CD4-positive, alpha-beta T cell treated with Interleukin-17A for 1 hour (primary cell): ENCODE measurements at places on chromosomes 6 and 20.

DNA sequence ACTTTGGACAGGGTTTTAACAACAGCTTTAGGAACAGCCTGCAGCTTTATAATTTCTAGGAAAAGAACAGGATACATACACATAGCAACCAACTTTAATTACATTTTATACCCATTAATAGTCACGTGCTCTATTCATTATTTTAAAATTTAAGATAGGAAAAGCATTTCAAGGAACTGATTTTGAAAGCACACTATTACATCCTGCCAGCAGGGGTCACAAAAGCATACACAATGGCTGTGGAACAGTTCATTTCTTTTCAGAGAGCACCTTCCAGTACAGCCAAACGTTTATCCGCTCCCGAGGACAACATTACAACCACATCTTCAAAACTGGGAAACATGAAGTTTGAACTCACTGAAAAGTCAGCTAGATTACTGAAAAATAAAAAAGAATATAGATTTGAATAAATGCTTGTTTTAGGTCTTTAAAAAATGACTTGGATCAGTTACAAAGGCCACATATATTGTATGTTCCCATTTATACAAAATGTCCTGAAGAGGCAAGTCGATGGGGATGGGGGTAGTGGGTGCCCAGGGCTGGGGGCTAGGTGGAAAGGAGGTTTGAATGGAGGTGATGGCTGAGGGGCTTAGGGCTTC, 104.6 kb upstream of the EXOC2 start:
- peak; percentile 45 for DNase-seq

GRCh38 chr20:19098806-19099578, 113.5 kb upstream of the SLC24A3 start:
- no peak for DNase-seq

- no peak for DNase-seq
These were observed 55.7 kb downstream of the PTPN1 start for GRCh38 chr20:50565871-50566270.

DNA sequence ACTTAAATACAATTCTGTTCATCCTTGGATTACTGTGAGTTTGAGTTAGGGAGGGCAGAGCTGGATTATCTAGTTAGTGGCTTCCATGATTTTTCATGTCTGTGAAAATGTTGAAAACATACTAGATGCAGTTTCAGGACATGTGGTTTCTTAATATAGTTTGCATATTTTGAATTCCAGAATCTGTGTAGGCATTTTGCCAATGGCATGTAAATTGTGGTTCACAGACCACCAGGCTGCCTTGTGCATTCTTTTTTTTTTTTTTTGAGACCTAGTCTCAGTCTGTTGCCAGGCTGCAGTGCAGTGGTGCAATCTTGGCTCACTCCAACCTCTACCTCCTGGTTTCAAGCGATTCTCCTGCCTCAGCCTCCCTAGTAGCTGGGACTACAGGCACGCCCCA, 42.8 kb downstream of the CDC5L start:
- DNase-seq, result no peak

- DNase-seq, result no peak
These were observed 116.3 kb upstream of the MTHFD1L start for GRCh38 chr6:150749091-150749670.

- DNase-seq, result no peak
These were observed 110.1 kb downstream of the IYD start for GRCh38 chr6:150478656-150479545.
